Lung (tissue), 17 donors: ENCODE measurements at places on chromosomes 5 and 9. TPM values are rescaled to one million over a fixed set of nuclear protein-coding genes. Genes with fewer than 3 reads are reported as not detected.

- no peak for DNase-seq
Measured at GRCh38 chr5:139524940-139525585, 36.1 kb upstream of the UBE2D2 start.

GRCh38 chr9:93114984-93115335 is 18.9 kb downstream of the CARD19 start:
- no peak for DNase-seq

GRCh38 chr5:168334695-168335094 is 43.2 kb downstream of the WWC1 start:
- DNase-seq = peak; percentile 77

GRCh38 chr5:2522372-2522771 is 229.1 kb downstream of the IRX2 start:
- no peak for DNase-seq

DNA sequence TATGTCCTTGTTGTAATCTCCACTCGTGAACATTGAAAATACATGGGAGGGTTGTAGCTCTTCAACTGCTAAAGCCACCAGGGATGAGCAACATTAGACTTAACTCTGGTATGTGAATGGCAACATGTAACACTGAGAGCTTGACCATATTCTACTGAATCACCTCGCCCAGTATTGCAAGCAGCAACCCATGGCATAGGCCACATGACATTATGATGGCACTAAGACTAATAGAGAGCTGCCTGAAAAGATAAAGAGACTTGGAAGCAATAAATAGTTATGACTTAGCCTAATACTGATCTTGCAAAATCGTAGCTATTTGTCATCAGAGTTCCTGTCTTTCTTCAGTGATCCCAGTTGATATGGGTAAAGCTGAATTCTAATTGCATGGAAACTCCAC is 108.4 kb upstream of the NREP start:
- DNase-seq = no peak

Gene MEIKIN
- 0.08 TPM for polyA plus RNA-seq

Gene PLPPR1
- 1.4 TPM for polyA plus RNA-seq

GRCh38 chr5:171975877-171976667 is 30.4 kb downstream of the FBXW11 start:
- no peak for DNase-seq

DNA sequence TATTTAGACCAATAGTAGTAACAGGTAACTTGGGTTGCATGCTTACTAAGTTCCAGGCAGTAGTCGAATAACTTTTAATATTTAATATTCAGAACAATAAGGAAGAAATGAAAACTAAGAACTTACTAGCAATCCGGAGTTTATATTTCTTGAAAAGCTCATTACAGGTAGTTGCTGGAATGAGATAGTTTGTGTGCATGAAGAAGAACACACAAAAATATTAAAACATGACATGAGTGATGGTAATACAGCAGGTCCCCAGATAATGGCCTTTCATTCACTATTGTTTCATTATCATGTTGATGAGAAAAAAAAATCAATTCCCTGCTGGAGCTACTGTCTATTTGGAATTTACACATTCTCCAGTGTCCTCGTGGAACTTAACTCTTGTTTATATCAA is 44.7 kb downstream of the EXOSC2 start:
- no peak for DNase-seq

Gene SPINK6
- polyA plus RNA-seq = not detected

Gene MYORG
- 3.1 TPM for polyA plus RNA-seq

- no peak for DNase-seq
Measured at GRCh38 chr5:73947906-73948640, 322.1 kb downstream of the ARHGEF28 start.

Gene MZB1
- polyA plus RNA-seq = 13.4 TPM

Gene PCDHGB3
- 0.24 TPM for polyA plus RNA-seq

Gene NSG2
- 0.16 TPM for polyA plus RNA-seq

Gene SWI5
- 22.8 TPM for polyA plus RNA-seq

Gene TAF11L3
- polyA plus RNA-seq = not detected

Gene CCDC152
- polyA plus RNA-seq = 0.65 TPM

DNA sequence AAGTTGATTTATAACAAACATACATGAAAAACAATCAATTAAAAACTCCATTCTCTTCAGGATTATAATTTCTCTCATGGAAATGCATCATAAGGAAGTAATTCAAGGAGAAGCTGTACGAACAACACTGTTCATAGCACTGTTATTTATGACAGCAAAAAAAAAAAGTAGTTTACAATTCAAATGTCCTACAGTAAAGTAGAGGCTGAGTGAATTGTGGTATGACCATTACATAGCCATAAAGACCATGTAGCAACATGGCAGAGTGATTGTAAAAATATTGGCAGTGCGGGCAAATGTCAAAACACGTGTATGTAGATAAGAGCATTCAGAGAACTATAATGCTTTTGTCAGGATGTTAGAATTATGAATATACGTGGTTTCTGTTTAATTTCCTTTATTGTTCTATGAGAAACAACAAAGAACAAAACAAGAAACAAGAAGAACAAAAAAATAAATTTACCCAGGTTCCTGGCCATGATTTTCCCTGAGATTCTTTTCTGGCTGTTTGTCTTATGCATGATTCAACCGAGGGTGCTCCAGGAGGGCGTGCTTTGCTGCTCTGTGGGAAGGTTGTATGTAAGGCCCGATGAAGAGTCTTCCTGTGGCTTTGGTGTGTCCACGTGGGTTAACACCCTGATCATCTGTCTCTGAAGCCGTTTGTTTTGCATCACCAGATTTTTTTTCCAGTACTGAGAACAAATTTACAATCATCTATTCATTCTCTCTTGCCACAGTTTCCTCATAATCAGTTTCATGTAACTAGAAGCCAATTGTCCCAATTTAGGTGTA is 28.8 kb downstream of the GCNT4 start:
- DNase-seq = no peak

Gene ADAMTS12
- 3.7 TPM for polyA plus RNA-seq

DNA sequence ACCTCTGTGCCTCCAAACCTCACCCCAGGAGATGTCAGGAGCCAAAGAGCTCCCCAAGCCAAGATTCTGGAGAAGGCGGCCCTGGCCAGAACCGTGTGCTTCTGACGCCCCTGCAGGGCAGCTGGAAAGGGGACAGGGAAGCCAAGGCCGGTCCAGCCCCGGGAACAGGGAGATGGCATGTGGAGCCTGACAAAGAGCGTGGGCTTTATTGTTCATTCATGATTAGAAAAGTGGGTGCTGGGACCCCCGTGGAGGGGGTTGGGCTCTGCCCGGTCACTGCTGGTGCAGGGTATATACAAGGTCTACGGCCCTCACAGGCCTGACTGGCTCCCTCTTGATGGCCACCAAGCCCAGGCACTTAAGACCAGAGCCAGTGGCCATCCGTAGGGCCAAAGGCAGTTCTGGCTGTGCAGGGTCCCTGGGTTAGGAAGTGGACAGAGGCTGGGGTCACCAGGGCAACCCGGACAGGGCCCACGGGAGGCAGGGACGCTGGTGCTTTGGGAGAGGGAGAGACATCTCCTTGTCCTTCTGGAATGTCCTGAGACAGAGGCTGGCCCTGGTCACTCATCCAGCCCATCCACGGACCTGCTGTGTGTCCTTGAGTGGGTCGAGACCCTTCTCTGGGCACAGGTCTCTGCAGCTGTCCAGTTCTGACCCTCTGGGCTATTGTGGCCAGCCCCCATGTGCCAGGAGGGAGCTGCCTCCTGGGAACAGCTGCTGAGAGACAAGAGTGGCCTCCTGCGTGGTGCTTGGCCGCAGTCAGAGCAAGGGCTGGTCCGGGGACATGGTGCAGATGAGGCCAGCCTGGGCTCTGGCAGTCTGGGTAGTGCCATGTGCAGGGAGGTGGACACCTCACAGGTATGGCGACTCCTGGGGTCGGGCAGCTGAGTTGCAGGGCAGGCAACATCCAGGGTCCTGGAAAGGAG is 12.5 kb downstream of the NINJ1 start:
- DNase-seq = no peak

GRCh38 chr9:127880143-127880542 is 2.7 kb upstream of the AK1 start:
- DNase-seq = no peak

DNA sequence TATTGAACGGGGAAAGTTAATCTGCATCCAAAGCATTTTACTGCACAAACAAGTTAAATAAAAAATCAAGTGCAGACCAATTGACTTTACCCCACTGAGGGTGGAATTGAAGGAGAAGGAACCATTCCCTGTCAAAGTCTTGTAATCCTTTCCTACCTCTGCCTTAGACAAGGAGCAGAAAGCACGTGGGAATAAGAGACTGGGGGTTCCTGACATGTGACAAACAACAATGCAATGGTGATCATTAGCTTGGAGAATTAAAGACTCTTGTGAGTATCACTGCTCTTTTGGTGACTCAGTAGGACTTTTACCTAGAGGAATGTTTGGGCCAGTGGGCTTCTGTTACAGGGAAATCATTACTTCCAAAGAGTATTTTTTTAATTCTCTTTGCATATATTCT is 779.5 kb downstream of the TLR4 start:
- DNase-seq = no peak

DNA sequence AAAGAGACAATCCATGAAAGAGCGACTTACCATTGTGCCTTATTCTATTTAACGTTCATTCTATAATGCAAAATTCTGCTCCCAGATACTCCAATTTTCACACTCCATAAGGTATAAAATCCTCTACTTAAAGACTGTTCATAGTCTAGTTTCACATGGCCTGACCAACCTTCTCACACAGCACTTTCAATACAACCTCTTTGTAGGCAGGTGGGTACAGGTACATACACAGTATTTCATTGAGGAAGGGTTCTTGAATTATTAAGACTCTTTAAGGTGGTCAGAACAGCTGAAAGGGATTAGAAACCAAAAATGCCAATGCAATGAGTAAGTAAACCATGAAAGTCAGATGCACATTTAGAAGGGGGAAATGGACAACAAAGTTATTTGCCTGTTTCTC is 352.0 kb downstream of the PARP8 start:
- DNase-seq = no peak

DNA sequence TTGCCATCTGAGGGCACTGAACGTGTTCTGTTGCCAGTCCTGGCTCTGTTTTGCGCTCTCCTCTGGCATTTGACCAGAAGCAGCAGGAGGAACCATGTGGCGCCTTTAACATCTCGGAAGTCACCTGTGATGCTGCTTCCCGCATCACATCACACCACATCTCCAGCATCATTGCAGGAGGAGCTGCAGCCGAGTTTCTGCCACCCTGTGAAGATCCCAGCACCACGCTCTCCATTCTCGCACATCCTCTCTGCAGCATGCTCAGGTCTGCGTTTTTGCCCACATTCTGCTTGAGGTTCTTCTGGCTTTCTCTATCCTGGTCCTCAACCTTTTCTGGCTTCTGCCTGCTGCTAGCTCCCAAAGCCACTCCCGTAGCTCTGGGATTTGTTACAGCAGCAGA is 11.0 kb upstream of the IRX4 start:
- no peak for DNase-seq

Gene IL3
- polyA plus RNA-seq = not detected

- peak; percentile 64 for DNase-seq
Measured at GRCh38 chr5:73280821-73281746, 108.1 kb downstream of the TMEM174 start.

- peak; percentile 74 for DNase-seq
Measured at GRCh38 chr9:111598733-111599091, 735 bp downstream of the PTGR1 start.

- DNase-seq = no peak
Measured at GRCh38 chr9:134486143-134486591, 155.4 kb upstream of the COL5A1 start.

Gene TERT
- polyA plus RNA-seq = 0.02 TPM

DNA sequence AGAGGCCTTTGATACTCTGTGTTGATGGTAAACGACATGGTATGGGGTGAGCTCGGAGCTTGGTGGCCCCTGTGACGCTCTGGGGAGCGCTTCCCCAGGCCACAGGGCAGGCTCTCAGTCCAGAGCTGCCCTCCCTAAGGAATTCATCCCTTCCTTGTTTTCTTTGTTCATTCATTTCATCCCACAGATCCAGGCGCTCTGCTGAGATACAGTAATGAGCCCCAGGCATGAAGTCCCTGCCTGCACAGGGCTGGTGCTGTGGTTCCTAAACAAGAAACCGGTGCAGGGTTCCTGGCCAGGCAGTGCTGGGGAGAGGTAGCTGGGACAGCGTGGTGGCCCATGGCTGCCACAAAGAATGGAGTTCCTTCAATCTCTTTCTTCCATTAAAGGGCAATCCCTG is 14.4 kb downstream of the NEK6 start:
- no peak for DNase-seq

DNA sequence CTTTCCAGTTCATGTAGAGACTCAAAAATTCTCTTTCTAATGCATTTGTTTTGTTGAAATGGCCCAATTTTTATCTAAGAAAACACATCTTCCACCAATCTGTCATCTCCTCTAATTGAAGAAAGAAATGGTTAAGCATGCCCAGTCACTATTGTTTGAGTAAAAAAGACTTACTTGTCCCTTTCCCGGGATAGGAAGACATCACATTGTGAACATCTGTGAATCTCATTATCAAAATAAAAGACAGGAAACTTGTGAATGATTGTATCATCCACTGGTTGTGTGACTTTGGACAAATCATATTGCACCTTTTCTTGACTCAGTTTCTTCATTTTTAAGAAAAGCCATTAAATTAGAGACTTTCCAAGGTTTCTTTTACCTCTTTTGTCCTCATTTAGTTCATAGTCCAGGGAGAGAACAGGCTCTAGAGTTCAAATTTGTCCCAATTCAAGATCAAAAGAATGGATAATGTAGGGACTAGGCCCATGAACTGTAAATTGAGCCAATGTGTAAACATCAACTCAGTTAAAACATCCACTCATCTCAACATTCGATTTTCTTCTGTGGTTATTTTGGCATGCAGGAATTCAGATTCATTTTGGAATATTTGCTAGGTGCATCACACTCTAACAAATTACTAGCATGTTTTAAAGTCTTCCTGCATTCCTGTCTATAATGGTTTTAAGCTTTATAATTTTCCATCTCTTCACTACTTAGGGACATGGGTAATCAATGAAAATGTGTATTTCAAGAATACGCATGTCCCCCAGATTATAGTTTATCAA is 838.0 kb upstream of the WWC1 start:
- no peak for DNase-seq

DNA sequence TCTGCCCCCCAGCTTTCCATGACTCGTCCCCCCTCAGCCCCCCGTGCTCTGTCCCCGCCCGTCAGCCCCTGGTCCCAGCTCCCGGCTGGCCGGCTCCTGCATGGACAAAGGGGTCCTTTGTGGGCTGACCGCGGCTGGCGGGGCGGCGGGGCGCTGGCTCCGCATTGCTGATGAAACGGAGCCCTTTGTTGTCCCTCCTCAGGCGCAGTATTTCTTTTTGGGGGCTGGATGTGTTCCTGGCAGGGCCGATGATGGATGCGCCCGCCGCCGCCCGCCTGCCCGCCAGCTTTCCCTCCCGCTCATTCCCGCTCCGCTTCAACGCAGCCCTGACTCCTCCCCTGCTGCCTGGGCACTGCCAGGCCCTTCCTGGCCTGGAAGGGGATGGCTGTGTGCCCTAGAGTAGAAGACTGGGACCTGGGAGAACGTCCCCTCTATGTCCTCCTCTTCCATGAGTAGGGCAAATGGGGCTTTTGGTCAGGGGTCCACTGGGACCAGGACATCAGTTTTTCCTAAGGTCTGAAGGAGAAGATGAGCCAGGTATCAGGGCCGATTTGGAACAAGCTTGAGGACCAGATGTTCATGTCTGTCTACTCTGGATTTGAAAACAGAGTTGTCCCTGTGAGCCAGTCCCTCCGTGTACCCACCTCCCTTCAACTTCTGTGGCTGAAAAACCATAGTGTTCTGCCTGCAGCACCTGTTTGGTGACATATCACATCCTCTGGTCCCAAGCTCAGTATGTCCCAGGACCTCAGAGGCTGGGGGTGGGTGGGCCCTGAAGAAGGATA is 29.0 kb downstream of the CXXC5 start:
- no peak for DNase-seq
